Stimulated activated CD8-positive, alpha-beta memory T cell treated with anti-CD3 and anti-CD28 coated beads, Interleukin-7, amount 100 ng/mL, for 4 hours (primary cell): ENCODE measurements at places on chromosomes 2 and 18.
A peak's percentile ranks its signal among the peaks of the same experiment; 100 is the strongest.

- no peak for DNase-seq
Measured at GRCh38 chr2:16713011-16713423, 47.4 kb upstream of the CYRIA start.

- DNase-seq: no peak
Measured at GRCh38 chr2:49146401-49146800, 7.9 kb downstream of the FSHR start.

DNA sequence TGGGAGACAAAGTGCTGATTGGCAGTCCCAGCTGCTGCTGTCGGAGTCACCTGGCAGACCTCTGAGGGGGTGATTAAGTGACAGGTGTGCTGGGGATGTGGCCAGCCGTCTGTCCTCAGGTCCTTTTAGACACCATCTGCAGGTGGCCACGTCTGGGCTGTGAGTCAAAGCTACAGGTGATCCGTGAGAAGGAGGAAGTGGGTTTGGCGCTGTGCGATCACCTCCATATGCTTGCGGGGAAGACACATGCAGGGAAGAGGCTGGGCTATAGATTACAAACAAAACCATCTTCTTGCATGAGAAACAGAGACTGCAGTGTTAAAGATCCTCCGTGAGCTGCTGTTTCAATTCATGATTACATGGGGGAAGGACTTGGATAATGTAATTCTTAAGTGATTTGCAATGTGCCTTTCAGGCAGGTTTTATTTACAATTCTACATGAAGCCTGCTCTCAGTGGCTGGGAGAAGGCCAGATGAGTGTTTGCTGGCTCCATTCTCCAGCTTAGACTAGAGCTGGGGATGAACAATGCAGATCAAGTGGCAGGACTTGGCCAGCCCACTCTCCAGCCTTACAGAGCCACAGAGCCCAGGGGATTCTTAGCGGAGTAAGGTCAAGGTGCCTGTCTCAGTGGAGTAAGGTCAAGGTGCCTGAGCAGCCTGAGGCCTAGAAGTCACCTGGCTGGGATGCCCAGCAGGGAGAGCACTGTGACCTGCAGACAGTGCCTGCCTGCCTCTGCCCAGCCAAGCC is 87.8 kb downstream of the LYPD1 start:
- DNase-seq: no peak

DNA sequence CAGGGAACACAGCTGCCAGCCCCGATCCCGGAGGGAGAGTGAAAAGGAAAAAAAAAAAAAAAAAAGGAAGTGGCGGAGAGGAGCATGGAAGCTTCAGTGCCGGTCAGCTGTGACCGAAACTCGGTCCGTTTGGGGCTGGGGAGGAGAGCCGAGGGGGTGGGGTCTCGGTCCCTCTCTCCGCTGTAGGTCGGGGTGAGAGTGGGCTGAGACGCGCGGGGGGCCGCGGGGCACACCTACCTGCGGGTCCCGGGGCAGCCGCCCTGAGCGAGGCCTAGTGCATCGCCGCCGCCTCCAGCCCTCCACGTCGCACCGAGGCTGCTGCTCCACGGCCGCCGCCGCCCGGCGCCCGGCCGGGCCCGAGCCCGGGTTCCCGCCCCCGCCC is 536 bp downstream of the VPS54 start:
- no peak for DNase-seq

DNA sequence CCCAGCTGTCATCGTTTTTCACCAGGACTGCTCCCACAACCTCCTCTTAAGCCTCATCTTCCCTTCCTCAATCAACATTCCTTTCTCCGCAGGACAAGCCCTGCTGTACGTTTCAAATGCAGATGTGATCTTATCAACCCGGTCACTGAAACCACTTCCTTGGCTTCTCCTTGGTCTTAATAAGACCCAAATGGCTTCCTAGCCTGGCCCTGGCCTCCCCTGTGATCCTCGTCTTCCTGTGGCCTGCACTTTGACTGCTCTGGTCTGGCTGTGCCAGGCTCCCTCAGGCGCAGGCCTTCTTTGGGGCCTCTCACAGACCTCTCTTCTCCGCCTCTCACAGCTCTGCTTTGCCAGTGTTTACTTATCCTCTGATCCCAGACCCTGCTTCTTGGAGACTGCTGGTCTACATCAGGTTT is 4.7 kb upstream of the ADNP2 start:
- DNase-seq: no peak

- peak; percentile 70 for DNase-seq
Measured at GRCh38 chr2:97718051-97718882, 4.9 kb downstream of the ZAP70 start.

- no peak for DNase-seq
Measured at GRCh38 chr2:169472249-169472648, 7.0 kb upstream of the BBS5 start.

GRCh38 chr2:135198481-135198880 is 146.4 kb downstream of the RAB3GAP1 start:
- no peak for DNase-seq

DNA sequence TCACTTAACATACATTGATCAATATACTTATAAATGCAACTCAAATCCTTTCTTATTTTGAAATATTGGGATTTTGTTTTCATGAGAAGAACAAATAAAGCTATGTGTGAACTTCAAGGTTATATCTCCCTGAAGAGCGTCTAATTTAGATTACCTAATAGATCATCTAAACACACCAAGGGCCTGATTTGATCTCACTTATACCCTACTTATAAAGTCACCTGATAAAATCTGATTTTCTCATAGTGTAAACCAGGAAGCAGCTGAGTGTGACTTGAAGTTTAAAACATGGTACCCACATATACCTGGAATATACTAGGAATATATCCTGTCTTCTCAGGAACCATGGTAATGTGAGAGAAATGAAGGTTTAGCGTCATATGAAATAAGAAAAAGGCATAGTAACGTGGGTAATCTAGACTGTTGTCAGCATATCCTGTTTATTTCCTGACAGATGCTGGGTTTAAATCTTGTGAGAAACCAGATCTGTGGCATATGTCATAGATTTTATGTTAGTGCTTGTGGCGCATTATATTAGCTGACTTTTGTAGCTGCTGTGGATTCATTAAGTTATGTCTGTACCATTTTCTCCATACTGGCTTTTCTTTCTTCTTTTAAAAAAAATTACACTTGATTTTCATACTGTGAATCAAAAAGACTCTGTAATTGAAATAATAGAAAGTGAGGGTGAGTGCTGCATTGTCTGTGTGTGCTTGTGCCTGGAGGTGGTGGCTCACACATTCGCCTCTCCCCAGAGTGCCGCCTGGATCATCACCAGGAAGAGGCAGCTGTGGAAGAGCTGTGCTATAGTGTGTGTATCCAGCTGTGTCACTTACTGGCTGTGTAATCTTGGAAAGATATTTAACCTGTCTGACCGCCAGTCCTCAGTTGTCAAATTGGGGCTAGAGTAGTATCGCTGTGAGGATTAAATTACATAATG is 164.0 kb downstream of the MYO3B start:
- DNase-seq: no peak

DNA sequence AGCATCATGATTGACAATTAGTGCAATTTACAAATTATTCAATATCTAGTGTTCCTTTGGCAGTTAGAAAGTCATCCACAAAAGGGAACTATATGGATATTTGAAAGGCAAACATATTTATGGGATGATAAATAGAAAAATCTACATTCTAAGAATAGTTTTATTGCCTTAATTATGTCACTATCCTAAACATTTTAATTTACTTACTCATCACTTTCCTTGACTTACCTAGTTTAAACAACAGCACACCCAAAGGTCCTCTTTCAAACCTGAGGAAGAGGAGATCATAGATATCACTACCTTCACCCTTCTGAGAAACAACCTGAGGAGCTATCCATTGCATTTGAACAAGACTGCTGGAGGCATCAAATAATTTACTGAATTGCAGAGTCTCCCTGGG is 184.5 kb downstream of the WDPCP start:
- no peak for DNase-seq

DNA sequence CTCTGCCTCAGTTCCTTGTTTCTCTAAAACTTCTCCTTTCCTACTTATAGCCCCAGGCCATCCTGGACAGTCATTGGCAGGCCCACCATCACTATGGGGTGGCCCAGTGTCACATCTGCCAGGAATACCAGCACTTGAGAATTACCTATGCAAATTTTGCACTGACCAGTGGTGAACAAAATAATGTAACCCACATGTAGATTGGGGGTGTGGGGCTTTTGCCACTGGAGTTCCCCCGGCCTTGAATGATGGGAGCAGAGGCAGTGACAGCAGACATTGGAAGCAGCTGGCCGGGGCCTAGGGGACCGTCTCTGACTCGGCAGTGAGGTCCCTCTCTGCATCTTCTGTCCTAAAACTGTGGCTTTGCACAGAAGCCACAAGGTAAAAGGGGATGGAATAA is 24.9 kb upstream of the DNMT3A start:
- DNase-seq: no peak

DNA sequence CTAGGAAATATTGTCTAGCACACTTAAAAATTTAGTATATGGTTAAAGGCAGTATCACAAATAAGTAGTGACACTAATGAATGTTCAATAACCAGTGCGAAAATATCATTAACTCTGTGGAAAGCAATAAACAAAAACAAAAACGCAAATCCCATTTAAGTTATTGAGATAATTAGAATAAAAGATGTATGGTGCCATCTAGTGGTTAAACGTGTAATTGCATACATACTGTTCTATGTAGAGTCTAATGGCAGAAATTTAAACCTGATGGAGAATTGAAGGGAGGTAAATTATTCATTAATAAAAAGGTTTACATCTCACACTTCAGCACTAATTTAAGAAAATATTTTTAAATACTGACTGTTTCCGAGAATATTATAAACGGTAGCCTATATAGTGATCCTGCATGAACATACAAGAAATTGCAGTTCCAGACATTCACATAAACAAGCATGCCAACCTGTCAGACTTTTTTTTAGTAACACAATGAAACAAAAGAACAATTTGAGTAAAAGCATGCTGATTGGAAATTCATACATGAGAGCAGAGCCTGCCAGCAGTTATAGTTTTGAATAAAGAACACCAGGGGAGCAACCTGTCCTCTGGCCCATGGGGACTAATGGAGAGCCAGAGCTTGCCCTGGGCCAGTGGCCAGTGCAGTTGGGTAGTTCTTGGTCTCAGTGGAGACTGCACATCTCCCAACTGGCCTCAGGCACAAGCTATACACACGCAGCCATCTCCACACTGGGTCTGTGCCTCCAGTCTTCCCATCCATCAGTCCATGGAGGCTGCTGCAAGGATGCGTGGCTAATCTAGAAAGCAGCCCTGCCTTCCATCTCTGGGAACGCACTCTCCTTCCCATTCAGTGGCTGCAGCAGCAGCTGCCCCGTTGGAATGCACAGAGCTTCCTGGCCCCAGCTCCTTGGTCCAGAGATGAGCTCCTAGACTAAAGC is 28.0 kb downstream of the GCG start:
- DNase-seq: no peak
